ENCODE measurements at places on chromosomes 3 and 15. TPM values are rescaled to one million over a fixed set of nuclear protein-coding genes. Genes with fewer than 3 reads are reported as not detected.

THSD4 gene
- 95.8 TPM for total RNA-seq

EOMES gene
- 0.14 TPM for total RNA-seq

- DNase-seq = no peak
Observed at GRCh38 chr3:51391566-51392354, 675 bp downstream of the RBM15B start.

DNA sequence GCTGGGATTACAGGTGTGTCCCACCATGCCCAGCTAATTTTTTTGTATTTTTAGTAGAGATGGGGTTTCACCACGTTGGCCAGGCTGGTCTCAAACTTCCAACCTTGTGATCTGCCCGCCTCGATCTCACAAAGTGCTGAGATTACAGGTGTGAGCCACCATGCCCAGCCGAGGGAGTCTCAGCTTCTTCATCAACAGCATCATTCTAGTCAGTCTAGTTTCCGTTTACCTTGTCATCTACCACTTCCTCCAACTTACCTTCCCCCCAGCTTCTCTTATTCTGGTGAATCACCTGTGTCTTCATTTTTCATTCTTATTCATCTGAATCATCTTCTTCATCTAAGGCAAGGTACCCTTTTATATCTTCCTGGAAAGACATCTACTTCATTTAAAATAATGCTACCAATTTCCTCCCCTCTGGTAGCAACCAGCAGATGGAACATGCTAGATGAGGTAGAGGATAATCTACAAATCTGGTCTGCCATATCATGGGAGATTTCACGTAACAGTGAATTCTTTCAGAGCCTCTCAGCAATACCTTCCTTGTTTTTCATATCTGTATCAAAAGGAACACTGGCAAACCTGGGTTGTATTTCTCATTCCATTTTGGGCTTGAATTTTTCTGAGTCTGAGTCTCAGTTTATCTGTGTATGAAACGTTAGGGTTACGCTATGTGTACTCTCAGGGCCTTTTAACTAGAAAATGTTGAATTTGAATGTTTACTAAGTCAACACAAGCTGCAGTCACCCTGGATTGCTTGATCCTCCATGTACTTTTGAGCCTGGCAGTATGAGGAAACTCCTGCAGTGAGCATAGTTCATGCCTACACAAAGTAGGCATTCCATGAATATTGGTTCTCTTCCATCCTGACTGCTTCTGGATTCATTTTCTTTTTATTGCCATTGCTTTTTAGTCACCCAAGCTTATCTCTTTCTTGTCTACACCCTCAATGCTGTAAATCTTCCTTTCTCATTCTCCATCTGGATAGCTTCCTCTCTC lies 16.8 kb downstream of the LPP start:
- DNase-seq = no peak

DNA sequence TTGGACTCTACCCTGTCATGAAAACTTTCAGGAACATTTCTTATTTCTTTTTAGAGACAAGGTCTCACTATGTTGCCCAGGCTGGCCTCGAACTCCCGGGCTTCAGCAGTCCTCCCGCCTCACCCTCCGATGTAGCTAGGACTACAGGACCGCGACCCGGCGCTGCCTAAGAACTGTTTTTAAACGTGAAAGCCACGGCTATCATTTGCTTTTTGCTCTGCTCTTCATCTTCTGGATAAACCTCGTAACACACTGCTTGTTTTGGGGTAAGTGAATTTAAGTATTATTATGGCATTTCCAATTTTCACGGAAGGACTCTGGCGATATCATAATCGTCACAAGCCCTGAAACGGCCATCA lies 14.3 kb upstream of the CCNL1 start:
- no peak for DNase-seq

DNA sequence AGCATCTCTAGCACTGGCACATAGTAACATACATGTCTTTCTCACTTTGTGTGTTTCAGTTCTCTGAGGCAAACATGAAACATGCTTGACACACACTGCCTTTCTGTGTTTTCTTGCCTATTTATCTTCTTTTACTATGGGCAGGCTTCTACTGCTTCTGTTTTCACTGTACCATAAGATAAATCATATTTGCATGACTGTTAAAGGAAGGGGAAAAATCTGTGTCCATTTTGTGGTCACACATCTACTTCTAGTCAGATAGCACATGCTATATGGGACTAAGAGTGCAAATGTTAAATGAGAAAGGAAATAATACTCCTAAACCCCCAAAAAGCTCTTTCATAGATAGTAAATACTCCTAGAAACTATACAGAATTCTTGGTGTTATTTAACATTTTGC lies 386.4 kb downstream of the ZBTB20 start:
- no peak for DNase-seq

MGA gene
- 29.6 TPM for total RNA-seq

LRRN1 gene
- 0.11 TPM for total RNA-seq

GRCh38 chr3:193982258-193982659 lies 153.7 kb upstream of the HES1 start:
- DNase-seq = peak; percentile 82

GRCh38 chr3:173440514-173440913 lies 43.0 kb downstream of the NLGN1 start:
- no peak for DNase-seq

SUSD5 gene
- total RNA-seq = 0.80 TPM

TEX55 gene
- not detected for total RNA-seq

DNA sequence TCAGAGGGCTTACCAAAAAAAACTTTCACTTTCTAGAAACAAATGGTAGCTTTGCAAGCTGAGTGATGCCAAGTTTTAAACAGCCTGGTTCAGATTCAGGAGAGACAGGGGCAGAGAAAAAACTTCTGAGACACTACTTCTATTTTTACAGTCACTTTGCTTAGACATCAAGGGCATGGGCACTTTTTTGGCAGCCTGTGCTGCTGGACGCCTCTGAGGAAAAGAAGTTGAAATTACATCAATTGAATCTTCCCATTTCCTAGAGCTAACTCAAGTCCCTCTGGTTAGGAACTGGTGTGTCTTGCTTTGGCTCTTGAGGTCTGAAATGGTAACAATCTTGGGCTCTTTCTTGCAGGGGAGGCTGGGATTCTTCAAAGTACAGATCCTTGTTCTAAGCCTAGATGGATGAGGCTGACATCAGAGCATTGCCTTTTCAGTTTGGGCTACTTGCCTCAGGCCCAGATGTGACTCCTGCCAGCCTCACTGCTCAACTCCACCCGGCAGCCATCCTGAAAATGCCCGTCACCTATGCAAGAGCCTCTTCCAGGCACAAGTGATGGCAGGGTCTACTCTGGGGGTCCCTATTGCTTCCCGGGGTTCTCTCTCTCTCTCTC lies 357.5 kb downstream of the FOXP1 start:
- DNase-seq = no peak

GHSR gene
- not detected for total RNA-seq

TMEM207 gene
- total RNA-seq = not detected

- no peak for DNase-seq
Observed at GRCh38 chr15:50864873-50865272, 43.6 kb upstream of the AP4E1 start.

DNASE1L3 gene
- 4.5 TPM for total RNA-seq

FLNB gene
- total RNA-seq = 34.8 TPM

DNA sequence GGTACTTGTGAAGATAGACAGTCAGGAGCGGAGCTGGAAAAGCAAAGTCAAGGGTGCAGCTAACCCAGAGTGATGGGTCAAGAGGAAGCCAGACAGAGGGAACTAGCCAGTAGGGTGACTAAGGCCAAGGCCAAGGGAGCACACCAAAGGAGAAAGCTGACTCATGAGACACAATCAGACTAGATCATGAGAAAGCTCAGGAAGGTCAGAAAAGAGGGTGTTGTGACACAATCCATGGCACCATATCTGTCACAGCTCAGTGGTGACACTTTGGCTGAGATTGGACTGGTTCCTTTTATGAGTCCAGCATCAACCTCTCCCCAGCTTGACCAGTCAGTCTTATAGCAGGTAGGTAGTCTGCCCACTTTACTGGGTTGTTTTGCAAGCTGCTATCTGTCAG lies 22.2 kb downstream of the P2RY1 start:
- no peak for DNase-seq
